ENCODE measurements at places on chromosomes 3 and 15.

- DNase-seq, result no peak
These were observed 244.2 kb downstream of the WNT5A start for GRCh38 chr3:55242921-55243320.

- DNase-seq, result no peak
These were observed 43.4 kb downstream of the FEZF2 start for GRCh38 chr3:62329971-62330370.

GRCh38 chr3:5149306-5149880, 27.3 kb downstream of the ARL8B start:
- no peak for DNase-seq

DNA sequence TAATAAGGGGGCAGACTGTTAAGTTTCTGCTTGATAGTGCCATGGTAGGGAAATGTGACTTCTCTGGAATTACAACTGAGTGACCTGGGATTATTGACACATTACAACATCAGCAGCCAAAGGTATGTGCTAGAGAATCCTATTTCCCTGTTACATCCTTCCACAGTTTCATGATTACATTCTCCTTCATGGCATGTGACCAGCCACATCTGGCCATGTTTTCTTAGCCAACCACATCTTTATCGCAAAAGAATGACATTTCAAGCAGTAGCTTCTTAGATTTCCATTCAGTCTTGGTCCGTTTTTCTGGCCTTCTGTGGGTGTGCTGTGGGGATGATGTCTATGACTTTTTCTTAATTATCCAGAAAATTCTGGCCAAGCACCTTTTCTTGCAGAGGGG, 45.4 kb upstream of the CTDSPL start:
- no peak for DNase-seq

- no peak for DNase-seq
These were observed 1.8 kb upstream of the RTP3 start for GRCh38 chr3:46495901-46496456.

- no peak for DNase-seq
These were observed 585.8 kb downstream of the NLGN1 start for GRCh38 chr3:173983343-173983742.

- no peak for DNase-seq
These were observed 28.5 kb upstream of the TATDN2 start for GRCh38 chr3:10219737-10220136.

DNA sequence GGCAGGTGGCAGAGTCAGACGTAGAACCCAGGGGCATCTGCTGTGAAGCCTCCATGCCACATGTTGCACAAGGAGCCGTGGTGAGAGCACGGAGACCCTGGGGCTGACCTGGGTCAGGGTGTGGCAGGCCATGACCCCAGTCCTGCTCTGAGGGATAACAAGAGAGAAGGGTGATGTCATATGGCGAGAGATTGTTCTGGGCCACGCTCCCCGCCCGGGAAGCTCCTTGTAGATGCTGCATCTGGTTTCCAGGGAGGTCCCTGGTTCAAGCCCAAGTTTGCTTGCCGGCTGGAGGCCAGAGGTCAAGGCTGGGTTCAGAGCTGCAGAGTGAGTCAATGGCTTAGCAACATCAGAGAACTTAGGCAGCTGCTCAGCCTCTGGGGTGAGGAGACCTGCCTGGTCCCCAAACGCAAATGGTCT, 17.3 kb downstream of the FGD5 start:
- DNase-seq, result no peak

DNA sequence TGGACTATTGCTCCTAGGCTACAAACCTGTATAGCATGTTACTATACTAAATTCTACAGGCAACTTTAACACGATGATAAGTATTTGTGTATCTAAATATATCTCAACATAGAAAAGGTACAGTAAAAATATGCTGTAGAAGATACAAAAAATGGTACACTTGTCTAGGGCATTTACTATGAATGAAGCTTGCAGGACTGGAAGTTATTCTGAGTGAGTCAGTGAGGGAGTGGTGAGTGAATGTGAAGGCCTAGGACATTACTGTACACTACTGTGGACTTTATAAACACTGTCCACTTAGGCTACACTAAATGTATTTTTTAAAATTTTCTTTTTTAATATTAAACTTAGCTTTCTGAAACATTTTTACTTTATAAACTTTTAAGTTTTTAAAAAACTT, 140.5 kb upstream of the SGO1 start:
- no peak for DNase-seq

DNA sequence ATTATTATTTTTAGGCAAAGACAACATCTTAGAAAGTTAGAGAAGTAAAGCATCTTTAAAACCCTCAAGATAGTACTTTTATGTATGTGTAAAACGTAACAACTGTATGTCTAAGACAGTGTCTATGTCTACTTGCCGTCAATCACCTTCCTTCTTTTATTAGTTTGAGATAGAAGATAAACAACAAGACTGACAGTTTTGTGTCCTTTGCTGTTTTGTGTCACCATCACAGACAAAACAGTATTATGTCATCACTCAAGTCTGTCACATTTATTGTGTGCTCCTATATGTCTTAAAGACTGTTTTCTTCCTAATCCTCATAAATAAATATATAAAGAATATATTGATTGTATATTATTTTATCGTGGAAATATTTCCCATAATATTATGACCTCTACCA, 908.3 kb downstream of the CADM2 start:
- DNase-seq, result no peak

- DNase-seq, result no peak
These were observed 65.8 kb downstream of the SCN5A start for GRCh38 chr3:38583688-38584087.

GRCh38 chr3:97975466-97975865, 3.2 kb upstream of the RIOX2 start:
- no peak for DNase-seq

GRCh38 chr3:175617247-175617646, 758.1 kb downstream of the NAALADL2 start:
- DNase-seq, result no peak

- no peak for DNase-seq
These were observed 157.6 kb upstream of the PPP2R3A start for GRCh38 chr3:135807879-135808278.
